ENCODE measurements at places on chromosomes 2 and 18.

GRCh38 chr2:198096965-198097364 lies 292.6 kb downstream of the PLCL1 start:
- DNase-seq: no peak

DNA sequence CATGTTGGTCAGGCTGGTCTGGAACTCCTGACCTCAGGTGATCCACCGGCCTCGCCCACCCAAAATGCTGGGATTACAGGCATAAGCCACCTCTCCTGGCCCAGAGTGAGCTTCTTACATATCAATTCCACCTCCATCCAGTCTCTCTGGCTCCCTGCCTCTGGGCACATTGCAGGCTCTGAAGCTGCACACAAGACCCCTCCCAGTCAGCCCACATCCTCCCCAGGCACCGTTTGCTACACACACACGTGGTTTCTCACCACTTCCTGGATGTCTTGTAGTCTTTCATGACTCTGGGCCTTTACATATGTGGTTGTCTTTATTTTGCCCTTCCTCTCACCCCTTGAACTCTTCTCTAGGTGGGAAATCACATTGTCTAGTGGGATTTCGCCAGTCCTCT lies 64.0 kb upstream of the CABLES1 start:
- DNase-seq: no peak

- no peak for DNase-seq
These were observed 70.8 kb downstream of the EPHA4 start for GRCh38 chr2:221501210-221501882.

- DNase-seq: no peak
These were observed 170.5 kb downstream of the DCDC2C start for GRCh38 chr2:3873899-3874298.

DNA sequence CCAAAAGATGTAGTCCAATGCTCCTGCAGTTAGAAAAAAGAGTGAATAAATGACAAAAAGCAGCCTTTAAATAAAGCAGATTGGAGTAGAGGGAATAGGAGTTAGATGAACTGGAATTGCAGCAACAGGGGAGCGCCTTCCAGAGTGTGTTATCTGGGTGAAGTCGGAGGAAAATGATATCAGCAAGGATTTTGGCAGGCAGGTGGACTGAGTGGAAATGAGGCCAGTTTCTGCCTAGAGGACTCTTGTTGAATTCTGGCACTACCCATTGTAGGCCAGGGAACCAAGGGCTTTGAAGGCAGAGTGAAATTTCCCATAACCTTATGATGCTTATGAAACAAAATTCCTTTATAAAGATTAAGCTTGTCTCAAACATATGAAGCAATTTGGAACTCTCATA lies 59.8 kb downstream of the AKAIN1 start:
- no peak for DNase-seq

GRCh38 chr2:172137943-172138342 lies 35.2 kb upstream of the DLX2 start:
- no peak for DNase-seq

All from urinary bladder (tissue), 4 donors.